ENCODE measurements at places on chromosomes 7 and 10.

GRCh38 chr10:128316925-128317324 lies 190.7 kb upstream of the MKI67 start:
- DNase-seq = no peak

DNA sequence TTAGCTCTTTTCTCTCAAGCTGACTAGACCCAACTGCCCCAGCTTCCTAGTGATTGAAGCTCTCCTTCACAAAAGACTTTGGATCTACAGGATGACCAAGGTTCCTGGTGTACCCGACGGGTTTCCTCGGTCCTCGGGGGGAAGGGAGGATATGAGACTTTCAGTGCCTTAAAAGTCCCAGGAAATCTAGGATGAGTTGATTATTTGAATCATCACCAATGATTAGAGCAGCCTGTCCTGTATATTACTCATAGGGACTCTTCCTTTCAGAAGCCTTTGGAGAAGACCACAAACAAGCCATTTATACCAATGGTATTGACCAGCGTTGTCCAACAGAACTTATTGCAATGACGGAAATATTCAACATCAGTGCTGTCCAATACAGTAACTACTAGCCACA lies 6.1 kb upstream of the ACTA2 start:
- no peak for DNase-seq

GRCh38 chr7:106737202-106737562 lies 76.2 kb upstream of the CCDC71L start:
- DNase-seq = no peak

DNA sequence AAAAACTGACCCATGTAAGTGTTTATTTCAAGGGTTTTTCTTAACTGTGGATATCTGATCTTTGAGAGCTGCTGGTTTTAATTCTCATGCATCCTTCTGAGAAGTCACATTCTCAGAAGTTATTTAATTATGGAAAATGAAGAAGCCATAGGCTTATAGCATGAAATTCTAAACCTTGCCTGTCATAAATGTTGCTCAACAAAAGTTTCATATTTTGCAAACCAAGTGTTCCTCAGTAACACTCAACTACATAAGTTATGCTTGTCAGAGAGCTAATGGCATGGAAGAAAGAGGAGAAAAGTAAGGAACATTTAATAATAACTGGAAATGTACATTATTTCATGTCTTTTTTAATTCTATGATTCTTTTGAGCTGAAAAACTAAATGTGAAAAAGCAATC lies 78.6 kb upstream of the MPP7 start:
- DNase-seq = no peak

GRCh38 chr7:111871283-111871682 lies 309.0 kb upstream of the IMMP2L start:
- DNase-seq = no peak

Measured in stimulated activated CD8-positive, alpha-beta memory T cell treated with anti-CD3 and anti-CD28 coated beads, Interleukin-15, amount 100 ng/mL, for 4 hours (primary cell).